ENCODE measurements at places on chromosomes 4 and X. TPM values are rescaled to one million over a fixed set of nuclear protein-coding genes. Genes with fewer than 3 reads are reported as not detected.

RTL5 gene
- 2.6 TPM for total RNA-seq

SLC9B1 gene
- total RNA-seq: not detected

CTAG1B gene
- total RNA-seq: not detected

SPINK2 gene
- not detected for total RNA-seq

FTHL17 gene
- total RNA-seq: not detected

MED28 gene
- 9.6 TPM for total RNA-seq

PAGE1 gene
- not detected for total RNA-seq

EPHA5 gene
- 0.26 TPM for total RNA-seq

FAM9C gene
- total RNA-seq: not detected

PORCN gene
- total RNA-seq: 32.2 TPM

USP17L13 gene
- not detected for total RNA-seq

FHIP1A gene
- total RNA-seq: 2.6 TPM

USP17L24 gene
- not detected for total RNA-seq

MAGEA8 gene
- not detected for total RNA-seq

MTHFD2L gene
- total RNA-seq: 8.5 TPM

DMP1 gene
- not detected for total RNA-seq

UGT2B7 gene
- total RNA-seq: not detected

Measured in epithelial cell of alveolus of lung (primary cell).